Stimulated activated CD4-positive, alpha-beta T cell treated with anti-CD3 and anti-CD28 coated beads, Interleukin-15, amount 100 ng/mL, for 1 hour (primary cell): ENCODE measurements at places on chromosomes 2 and 18.

- no peak for DNase-seq
Measured at GRCh38 chr18:53375621-53376020, 848.8 kb downstream of the MBD2 start.

DNA sequence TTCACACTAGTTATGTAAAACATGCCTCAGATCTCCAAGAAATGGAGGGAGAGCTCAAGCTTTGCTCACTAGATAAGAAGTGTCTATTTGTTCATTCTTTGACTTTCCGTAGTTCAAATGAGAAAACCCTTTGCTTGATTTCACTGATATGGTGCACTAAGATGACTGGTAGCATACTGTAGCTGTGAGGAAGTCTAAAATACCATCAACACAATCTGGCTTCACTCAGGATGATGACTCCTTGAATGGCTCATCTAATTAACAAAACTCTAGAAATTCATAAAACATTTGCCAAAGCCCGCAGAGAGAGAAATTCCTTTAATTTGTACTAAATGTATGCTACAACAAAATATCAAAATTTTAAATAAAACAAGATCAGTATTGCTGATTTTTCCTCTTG lies 152.8 kb upstream of the STK17B start:
- no peak for DNase-seq

DNA sequence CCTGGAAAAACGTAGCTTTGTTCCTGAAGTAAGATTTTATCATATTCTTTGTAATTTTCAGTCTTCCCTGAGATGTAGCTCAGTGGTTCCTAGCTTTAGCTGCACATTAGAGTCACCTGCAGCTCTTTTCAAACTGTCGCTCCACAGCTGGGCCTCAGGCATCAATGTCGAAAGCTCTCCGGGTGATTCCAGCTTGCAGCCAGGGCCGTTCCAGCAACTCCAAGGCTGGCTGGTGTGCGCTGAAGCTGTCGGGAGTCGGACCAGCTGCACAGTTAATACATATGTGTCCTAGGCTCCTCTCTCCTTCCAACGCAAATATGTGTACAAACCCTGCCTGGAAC lies 609 bp upstream of the ZNF2 start:
- DNase-seq: no peak

DNA sequence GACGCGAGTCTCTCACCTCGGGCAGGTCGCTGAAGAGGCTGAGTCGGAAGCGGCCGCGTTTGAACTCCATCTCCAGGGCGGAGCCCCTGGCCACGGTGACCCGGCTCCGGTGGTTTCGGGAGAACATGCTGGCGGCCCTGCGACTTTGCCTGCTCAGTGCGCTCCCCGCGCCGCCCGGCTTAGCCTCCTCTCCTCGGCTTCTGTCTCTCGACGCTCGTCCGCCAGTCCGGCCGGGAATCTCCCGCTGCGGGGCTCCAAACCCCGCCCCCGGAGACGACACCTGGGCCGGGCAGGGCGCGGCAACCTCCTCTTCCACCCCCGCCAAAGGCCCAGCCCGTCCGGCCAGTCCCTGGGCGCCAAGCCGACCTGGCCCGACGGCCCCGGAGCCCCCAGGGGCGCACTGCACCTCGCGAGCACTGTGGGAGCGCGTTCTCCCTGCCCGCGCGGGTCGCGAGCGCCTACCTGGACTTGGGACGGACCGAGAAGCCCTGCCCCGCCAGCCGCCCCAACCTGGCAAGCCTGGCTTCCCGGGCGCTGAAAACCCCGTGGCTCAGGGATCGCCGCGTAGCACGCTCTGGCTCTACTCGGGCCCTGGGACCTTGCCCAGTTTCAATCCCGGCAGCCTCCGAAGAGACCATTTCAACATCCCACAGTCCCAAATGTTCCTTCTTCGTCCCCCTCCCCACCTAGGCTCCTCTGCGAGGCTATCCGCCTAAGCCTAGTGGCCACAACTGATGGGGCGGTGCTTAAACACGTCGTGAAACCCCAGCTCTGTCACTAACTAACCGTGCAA lies at the start of gene RTKN:
TSS of gene RTKN (minus strand) at position 248 of the 793 bp plus-strand sequence. CDS start at position 127, 121 bp downstream.
- DNase-seq: no peak

DNA sequence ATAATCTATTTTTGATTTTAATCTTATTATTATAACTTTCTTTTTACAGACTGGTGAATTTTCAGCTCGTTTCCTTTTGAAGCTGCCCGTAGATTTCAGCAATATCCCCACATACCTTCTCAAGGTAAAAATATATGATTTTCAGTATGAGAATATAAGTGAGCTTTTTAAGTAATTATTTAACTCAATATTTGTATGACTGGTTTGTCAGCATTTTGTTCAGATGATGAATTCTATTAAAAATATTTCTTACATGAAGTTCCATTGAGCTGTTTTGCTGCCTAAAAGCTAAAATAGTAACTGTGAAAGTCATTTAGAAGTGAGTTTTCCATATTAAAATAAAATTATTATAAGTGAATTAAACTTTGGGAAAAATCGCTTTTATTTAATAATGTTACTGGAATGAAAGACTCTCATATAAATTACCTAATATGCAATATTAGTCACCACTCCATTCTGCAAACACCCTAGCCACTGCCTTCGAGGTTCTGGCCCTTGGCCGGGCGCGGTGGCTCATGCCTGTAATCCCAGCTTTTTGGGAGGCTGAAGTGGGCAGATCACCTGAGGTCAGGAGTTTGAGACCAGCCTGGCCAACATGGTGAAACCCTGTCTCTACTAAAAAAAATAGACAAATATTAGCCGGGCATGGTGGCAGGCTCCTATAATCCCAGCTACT lies 155.3 kb downstream of the BABAM2 start:
- no peak for DNase-seq

- no peak for DNase-seq
Measured at GRCh38 chr2:217451666-217452065, 551.1 kb downstream of the TNS1 start.

- DNase-seq: no peak
Measured at GRCh38 chr18:22170421-22171257, 1.2 kb downstream of the GATA6 start.
